Activated B cell treated with CpG ODN at 0.5 μM for 24 hours (primary cell): ENCODE measurements at places on chromosomes 5 and 9.

DNA sequence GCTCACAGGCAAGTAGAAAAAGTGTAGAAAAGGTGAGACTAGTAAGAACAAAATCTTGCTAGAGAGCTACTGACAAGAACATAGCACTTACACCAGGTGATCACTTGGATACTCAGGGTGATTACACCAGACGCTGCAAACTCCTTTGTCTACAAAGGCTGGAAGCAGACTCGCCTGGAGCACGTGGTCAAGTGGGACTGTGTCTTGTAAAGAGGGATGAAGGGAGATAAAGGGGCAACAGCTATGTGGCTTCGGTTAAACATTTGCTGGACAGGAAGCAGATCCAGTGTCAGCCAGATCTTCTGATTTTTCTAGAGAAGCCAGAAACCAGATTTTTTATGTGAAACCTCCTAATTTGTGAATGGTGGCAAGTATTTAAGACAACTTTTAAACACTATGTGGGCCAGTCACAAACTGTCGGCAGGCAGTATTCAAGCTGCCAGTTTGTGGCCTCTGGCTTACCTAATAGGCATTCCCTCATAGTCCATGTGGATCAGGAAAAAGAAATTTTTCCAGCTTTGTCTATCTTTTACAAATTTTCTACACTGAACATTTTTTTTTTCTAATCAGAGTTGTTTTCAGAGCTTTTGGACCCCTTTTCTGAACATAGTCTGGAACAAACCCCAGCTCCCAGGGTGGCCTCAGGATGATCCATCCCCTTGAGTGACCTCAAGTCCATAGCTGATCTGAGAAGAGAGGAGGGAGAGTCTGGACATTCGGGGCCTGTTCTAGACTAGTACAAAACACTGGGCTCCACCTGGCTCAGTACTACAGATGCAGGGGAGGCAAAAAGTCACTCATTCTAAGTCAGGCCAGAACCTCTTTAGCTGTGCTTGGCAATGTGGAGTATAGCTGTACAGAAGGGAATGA is 262.9 kb downstream of the ARRDC3 start:
- no peak for DNase-seq

DNA sequence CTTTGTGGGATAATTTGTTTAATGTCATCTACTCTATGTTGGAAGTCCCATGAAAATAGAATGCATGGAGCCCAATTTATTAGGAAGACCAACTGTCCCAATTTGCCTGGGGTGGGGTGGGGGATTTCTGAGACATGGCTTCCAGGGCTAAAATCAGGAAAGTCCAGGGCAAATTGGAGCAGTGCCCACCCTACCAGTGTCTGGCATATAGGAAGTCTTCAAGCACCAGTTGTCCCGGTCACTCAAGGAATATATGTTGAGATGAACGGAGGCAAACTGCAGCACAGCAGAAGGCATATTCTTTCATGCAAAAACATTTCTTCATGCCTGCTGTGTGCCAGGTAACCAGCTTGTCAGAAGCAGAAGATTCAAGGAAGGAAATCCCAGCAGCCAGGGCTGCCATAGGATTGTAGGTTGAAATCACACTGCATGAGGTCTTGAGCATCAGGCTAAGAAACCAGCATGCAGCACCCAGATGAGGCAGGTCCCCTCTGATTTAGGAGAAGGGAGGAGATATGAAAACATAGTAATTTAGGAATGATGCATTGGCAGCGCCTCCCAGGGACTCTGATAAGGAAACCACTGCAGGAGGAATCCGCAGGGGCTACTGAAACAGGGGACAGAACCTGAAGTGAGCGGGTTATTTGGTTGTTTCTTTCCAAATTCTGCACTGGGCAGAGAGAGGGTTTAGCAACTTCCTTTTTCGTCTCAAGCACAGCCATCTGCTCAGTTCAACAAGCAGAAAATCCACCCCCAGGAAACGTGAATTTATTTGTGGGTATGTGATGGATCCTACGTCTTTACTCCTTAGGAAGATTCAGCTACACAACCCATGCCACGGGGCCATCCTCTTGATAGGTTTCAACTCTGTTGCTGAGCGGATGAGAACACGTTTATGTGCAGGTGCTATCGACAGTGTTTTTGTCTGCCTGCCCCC is 112.6 kb upstream of the CPEB4 start:
- no peak for DNase-seq

DNA sequence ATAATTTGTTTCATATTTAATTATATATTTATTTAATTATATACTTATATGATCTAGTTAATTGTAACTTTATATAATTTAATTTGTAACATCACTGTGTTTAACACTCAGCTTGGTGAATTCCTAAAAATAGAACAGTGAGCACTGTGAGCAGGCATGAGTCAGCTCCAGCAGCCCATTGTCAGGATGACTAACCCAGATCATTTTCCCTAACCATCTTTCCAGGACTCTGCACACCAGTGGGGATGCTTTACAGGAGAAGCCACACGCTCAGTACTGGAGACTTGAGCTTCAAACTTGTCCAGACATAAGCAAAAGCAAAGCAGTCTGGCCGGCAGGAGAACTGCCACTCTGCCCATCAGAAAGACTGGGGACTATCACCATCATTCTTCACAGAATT is 446.2 kb upstream of the TRPC7 start:
- DNase-seq = no peak

DNA sequence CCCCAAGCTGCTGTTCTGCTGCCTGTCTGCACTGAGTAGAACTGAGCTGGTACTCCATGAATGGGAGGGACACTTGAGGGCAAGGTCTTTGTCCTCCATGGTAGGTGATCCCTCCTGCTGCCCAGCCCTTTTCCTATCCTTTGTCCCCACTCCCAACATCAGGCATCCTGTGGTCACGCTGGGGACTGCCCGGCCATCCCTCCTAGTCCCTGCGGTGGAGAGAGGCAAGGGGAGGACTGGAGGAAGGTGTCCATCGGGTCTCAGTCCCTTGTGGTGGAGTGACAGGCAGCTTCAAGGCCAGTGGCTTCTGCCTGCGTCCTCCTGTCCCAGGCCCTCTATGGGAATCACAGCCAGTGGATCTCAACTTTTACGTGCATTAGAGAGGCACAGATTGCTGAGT is 25.9 kb downstream of the ROR2 start:
- DNase-seq = no peak

- no peak for DNase-seq
Observed at GRCh38 chr5:68155940-68156339, 59.6 kb upstream of the PIK3R1 start.

- no peak for DNase-seq
Observed at GRCh38 chr5:41871852-41872251, 1.6 kb upstream of the OXCT1 start.
